NCI-H1092 (cell line): ENCODE measurements at places on chromosomes 12 and 14.

DNA sequence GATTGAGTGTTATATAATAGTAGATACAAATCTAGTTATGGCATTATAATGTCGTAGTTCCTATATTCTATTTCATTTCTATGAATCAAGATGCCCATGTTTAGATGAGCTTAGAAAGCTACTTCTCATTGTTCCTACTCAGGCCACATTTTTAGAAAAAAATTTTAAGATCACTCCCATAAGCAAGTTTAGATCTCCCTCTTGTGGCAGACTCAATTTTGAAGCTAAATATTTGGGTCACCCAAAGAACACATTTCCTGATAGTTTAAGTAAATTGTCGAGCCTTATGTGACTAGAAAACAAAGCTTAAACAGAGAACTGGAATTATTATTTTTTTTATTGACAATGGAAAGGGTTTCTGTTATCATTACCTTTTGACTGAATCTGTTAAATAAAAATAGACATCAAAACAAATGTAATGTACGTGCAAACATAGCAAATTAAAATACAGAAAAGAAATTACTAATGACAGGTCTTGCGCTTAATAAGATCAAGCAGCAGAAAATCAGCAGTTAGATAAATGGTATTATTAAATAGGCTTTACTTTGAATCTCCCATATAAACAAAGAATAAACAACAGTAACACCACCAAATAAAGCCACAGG, 180.2 kb downstream of the ACSS3 start:
- DNase-seq: peak; percentile 49

GRCh38 chr12:51098611-51099010, 15.2 kb upstream of the CSRNP2 start:
- no peak for DNase-seq

DNA sequence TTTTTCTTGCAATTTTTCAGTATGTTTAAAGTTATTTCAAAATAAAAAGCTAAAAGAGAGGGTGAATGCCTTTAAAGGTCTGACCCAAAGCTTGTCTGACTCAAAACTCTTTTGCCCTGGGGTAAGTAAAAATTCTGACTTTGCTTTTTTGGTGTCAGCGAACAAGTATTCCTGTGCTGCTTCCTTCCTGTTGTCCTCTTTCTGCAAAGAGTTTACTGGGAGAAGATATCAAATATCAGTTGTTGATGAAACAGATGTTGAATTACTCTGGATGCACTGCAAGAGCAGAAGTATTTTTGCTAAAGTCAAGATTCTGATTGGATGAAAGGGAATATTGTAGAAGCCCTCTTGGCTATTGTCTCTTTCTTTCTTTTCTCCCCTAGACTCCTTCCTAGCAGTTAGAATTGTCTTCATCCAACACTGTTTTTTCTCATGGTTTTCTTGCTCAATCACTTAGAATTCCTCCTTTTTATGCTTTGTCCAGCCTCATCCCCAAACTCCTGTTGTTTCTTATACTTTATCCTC, 62.0 kb downstream of the DACT1 start:
- DNase-seq: no peak

DNA sequence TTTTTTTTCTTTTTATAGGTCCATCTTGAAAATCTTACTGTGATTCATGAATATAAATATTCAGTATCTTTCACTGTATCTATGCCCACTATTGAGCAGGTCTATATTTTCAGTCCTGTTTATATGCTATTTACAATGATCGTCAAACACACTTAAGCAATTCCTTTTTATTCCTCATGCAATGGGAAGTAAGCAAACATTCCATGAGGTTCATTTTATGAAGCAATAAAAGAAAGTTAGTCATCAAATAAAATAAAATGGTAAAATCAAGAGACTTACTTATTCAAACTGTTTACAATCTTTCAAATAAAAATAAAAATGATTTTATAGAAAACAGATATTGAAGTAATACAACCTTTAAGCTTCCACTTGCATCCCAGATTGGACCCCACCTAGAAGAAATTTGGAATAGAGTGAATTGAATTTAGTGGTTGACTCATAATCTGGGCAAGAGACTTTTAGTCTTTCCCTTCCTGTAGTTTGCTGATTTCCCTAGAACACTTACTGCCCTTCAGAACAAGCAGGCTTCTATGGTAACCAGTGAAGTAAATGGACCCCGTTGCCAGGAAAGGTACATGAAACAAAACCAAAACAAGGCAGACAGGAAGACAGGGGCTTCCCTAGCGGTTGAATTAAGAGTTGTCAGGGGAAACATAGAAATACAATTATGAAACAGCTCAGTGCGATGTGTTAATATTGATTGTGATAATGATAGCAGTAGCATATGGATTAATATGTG, 241.0 kb upstream of the ATP2B1 start:
- peak; percentile 6 for DNase-seq

DNA sequence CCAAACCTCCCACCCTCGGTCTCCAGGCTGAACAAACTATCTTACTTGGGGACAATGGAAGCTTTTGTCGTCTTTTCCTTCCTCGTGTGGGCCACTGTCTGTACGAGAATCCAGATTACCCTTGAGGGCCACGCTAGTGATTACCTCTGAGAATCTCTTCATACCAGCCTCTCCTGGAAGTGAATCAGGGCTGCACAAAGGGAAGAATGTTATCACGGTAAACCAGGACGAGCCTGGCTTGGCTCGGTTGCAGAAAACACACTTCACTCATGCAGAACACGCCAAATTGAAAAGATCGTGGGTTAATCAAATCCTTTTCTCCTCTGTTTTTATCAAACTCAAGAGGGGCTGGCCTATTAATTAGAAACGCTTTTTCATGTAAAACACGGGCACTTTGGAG, 51.6 kb upstream of the MYL2 start:
- no peak for DNase-seq

DNA sequence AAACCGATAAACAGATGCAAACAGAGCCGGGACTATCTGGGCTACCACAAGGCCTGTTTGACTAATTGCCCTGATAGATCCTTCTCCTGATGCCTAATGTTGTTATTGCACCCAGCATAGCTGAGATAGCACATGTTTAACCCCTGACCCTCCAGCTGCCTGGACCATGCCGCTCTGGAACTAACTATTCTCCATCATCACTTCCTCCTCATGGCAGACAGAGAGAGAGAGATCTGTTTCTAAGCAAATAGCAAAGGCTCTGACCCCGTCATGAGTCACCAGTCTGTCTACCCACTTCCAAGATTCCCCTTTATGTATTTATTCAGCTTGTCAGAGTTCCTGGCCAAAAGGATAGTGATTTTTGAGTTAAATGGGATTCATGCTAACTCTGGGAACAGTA, 58.2 kb upstream of the FLRT2 start:
- DNase-seq: no peak

DNA sequence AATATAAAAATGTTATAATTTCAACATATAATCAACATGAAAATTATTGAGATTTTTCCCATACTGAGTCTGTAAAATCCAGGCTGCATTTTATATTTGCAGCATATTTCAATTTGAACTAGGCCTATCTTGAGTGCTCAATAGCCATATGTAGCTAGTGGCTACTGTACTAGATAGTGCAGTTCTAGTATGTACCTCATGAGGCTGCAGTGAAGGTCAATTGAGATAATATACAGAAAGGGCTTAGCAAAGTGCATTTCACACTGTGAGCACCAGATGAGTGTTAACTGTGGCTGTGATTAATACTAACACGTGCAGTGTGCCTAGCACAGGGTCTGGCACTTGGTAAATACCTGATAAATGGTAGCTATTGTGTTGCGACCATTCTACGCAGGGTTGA, 5.4 kb upstream of the SLC22A17 start:
- no peak for DNase-seq

- DNase-seq: no peak
Observed at GRCh38 chr12:26062566-26062965, 62.3 kb downstream of the BHLHE41 start.
